NCI-H2171 treated with DMSO at 0.1 percent for 48 hours (cell line): ENCODE measurements at places on chromosomes 13 and 19.

DNA sequence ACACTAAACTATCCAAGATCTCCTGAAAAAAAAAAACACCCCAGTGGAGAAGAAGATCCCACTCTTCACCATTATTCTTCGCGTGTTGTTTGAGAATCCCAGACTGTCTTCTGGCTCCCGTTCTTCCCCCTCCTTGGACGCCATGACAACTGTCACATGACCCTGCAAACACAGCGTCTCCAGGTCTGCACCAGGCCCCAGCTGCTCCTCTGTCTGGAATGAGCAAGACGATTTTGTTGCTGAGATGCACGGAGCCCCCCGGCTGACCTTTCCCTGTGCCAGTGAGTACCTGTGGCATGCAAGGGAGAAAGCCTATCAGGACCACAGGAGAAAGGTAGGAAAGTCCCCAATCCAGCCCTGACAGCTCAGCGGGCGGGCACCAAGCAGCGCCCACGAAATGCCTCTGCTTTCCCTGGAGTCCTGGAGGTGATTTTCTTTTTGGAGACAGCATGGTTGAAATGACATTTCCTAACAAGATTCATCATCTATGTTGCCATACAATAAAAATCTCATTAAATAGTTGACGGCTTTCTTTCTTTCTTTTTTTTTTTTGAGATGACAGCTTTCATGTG is at the start of gene CFAP97D2:
Gene CFAP97D2, plus strand, starts transcription at position 171 of the 572 bp plus-strand sequence. Its CDS starts 74 bp downstream, at position 245.
- peak; percentile 72 for DNase-seq

DNA sequence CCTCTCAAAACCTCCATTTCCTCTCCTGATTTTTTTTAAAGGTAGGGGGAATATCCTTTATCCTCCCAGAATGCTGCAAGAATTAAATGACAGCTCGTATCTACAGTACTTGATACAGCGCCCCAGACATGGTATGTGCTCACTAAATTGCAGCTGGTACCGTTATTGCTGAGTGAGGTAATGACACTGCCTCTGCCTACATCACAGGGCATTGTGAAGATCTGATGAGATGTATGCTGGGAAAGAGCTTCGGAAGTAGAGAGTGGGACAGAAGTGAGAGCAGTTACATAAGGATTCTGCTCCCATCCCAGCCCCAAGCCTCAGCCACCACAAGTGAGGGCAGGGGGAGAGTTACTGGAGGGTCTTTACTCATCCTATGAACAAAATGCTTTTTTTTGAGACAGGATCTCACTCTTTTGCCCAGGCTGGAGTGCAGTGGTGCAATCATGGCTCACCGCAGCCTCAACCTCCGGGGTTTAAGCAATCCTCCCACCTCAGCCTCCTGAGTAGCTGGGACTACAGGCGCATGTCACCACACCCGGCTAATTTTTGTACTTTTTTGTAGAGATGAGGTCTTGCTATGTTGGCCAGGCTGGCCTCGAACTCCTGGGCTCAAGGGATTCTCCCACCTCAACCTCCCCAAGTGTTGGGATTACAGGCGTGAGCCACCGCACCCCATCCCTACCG is 1.7 kb upstream of the FKRP start:
- DNase-seq, result no peak

DNA sequence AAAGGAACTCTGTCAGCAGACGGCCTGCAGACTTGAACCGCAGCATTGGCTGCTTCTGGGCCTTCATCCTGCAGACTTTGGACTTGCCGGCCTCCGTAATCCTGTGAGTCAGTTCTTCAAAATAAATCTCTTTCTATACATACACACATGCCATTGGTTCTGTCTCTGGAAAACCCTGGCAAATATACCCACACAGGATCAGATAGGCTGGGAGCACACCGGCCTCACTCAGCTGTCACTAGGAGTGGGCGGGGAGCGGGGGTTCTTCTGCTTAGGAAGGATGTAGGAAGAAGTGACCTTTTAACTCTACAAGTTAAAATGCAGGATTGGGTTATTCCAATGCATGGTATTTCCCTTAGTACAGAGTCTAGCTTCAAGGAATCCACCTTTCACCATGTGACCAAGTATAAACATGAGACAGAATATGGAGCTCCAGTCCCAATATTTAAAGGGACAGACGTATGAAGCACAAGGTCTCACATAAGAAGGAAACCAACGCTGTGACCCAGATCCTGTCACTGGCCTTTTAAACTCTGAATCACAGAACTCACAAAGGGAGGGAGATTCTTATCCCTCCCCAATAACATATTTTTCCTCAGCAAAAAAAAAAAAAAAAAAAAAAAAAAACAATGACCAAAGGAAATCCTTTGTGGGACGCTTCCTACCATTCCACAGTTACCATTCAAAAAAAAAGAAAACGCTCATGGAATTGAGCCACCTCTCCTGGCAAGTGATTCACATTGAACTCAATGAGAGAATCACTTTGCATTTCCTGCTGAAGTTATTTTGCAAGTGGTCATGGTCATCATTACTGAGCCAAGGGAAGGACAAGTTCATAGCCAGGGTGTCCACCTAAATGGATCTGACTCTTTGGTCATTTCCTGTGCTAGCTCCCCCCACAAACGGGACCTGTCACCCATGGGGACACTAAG is 352.9 kb downstream of the FOXO1 start:
- no peak for DNase-seq

DNA sequence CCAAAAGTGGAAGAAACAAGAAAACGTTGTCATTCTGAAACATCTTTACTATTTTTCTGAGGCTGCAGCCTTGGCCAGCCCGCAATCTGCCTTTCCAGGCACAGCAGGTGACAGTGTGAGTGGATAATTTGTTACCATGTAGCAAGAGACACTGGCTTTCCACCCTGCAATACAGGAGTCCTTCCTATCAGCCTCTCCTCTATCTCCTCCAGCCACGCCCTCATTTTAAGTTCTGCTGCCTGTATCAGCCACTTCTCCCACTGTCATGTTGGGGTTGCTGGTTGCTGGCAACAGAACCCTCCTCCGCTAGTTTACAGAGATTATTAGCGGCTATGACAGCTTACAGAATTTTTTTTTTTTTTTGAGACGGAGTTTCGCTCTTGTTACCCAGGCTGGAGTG is 7.7 kb upstream of the LGALS7 start:
- DNase-seq, result no peak

DNA sequence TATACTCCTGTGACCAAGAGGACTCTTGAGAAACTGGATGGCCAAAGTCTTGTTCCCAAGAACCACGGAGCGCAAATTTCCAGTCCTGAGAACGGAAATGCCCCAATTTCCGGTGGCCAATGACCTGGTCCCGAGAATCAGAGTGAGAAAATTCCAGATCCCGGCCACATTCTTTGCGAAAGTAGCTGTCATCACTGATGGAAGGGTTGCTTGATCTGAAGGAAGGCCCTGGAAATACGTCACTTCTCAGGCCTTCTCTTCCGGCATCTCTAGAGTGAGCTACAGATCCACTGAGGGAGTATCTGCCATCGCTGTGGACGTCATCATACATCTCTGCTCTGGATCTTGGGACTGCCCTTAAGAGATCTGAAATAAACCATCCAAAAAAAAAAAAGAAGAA is 7.5 kb downstream of the SUGP2 start:
- DNase-seq, result no peak

DNA sequence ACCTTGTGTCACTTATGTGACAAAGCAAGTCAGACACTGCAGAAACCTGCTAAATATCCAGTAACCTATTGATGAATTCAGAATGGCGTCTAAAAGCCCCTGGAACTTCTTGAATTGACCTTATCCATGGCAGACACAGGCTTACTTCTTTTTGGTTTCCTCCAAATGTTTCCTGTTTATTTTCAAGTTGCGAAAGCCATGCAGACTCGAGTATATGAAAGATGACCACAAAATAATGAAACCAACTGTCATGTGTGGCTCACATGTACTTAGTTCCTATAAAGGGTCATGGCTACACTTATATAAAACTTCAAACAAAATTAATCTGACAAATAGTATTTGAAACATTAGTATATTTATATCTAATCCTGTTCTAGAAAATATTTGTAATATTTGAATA is 113.1 kb upstream of the FNDC3A start:
- no peak for DNase-seq

DNA sequence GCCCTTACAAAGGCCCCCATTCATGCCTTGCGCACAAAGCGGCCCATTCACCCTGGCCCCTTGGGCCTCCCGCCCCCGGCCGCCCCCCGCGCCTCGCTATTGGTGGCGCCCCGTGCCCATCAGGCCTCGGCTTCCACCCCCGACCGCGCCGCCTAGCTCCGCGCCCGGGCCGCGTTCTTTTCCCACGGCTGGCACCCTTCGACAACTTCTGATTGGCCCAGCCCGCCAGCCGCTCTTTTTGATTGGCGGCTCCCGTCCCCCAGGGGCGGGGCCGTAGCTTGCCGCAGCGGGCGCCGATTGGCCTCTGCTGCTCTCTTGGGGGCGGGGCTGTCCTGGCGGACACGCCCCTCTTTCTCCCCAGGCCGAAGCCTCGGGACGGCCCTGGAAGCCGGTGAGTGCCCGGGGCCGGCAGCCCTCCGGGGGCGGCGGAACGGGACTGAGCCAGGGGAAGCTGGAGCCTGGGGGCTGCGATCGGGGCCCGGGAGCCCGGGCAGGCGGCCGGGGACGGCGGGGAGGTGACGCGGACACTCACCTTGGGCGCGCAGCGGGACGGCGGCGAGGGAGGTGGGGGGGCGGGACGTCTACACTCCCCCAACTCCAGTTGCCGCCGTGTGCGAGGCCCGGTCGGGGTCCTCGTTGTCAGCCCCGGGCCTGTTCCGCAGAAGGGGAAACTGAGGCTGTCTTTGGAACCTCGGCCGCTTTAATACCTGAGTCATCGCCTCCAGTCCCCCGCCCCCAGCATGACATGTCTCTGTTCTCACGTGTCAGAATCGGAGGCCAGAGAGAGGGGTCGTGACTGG is at the start of gene MYH14:
Gene MYH14, plus strand, starts transcription at position 342 of the 800 bp plus-strand sequence. CDS start 6,744 bp downstream, outside the sequence.
- DNase-seq, result peak; percentile 95

DNA sequence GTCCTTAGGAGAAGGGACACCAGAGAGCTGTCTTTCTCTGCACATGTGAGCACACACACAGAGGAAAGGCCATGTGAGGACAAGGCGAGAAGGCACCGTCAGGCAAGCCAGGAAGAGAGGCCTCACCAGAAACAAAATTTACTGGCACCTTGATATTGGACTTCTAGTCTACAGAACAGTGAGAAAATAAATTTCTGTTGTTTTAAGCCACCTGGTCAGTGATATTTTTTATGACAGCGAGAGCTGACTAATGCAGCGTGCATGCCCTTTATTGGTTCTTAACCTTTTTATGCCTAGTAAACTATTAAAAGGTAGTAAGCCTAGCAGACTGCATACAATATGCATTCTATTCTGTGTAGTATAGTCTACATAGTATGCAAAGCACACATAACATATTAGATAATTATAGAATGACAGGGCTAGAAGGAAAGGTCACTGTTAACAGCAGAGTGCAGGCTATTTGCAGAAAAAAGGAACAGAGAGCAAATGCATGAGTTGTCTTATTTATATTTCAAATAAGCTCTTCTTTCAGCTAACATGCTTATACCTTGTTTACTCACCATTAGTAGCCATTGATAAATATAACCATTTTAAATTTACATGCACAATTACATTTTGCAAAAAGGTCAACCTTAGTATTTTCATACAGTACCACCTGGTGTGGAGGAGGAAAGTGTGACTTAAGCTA is 25.2 kb upstream of the KATNAL1 start:
- no peak for DNase-seq
